Renal pelvis (tissue), 12 donors: ENCODE measurements at places on chromosomes 7 and 10. TPM values are rescaled to one million over a fixed set of nuclear protein-coding genes. Genes with fewer than 3 reads are reported as not detected.

Gene LRRN3
- polyA plus RNA-seq, result 4.0 TPM

Gene CFAP43
- 13.4 TPM for polyA plus RNA-seq

Gene CLDN4
- 76.8 TPM for polyA plus RNA-seq

Gene MYH16
- polyA plus RNA-seq, result 0.06 TPM

Gene TRIL
- 61.8 TPM for polyA plus RNA-seq

Gene ASB15
- polyA plus RNA-seq, result 1.9 TPM

Gene PALS2
- 12.1 TPM for polyA plus RNA-seq

Gene EFCAB10
- polyA plus RNA-seq, result 2.0 TPM

Gene UCMA
- polyA plus RNA-seq, result not detected

Gene SYPL1
- polyA plus RNA-seq, result 128 TPM

Gene MLXIPL
- polyA plus RNA-seq, result 5.5 TPM

Gene MAGI2
- 41.0 TPM for polyA plus RNA-seq

Gene ZC3HAV1L
- 29.2 TPM for polyA plus RNA-seq

Gene MEIG1
- 2.2 TPM for polyA plus RNA-seq
